ENCODE measurements at places on chromosomes 7 and 10. TPM values are rescaled to one million over a fixed set of nuclear protein-coding genes. Genes with fewer than 3 reads are reported as not detected.

Gene TMEM196
- not detected for total RNA-seq

Gene LIPK
- not detected for total RNA-seq

Gene SPDYE6
- total RNA-seq = not detected

Gene NPFFR1
- not detected for total RNA-seq

Gene EVX1
- not detected for total RNA-seq

Gene GBX1
- total RNA-seq = not detected

Gene NPC1L1
- total RNA-seq = not detected

Gene LIPJ
- total RNA-seq = not detected

Gene PILRA
- 1.8 TPM for total RNA-seq

Gene ELOVL3
- total RNA-seq = not detected

Gene PILRB
- 56.2 TPM for total RNA-seq

DNA sequence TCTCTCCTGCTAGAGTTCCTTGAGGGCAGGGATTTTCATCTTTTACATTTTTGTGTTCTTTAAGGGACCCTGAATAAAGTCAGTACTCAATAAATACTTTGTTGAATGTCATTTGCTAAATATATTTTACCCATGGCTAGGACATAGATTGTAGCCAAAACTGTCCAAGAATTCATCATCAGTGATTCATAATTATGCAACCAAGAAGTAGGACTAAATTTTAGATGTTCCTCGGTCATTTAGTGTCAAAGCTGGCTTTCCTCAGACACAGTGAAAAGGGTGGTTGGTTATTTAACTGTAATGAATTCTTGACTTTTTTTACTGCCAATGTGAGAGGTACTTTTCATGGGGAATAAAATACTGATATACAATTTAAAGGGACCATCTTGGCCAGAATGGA is 3.3 kb downstream of the NUDT13 start:
- no peaks in the 10 kb centered on the region for H3K27me3 ChIP-seq
- H3K36me3 ChIP-seq = peaks cover 23% of the 10 kb centered on the region
- H3K27ac ChIP-seq = no peak overlapping the region
- no peak for DNase-seq
- H3K4me1 ChIP-seq = peaks cover 19% of the 10 kb centered on the region

DNA sequence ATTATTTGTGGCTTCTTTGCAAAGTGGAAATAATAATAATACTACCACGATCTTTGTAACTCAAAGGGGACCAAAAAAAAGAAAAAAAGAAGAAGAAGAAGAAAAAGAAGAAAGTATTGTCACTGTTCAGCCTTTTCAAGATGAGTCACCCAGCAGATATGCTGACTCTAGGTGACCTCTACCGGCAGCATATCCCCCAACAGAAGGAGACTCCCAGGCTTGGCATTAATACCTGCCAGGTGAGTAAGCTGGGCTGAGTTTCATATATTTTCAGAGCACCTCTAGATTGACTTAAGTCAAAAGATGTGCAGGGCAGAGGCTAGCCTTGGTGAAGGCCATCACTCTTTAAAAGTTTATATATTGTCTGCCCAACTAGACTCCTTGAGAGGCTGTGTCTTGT is 30.4 kb upstream of the GPR26 start:
- H3K36me3 ChIP-seq = no peaks in the 10 kb centered on the region
- peaks cover 5% of the 10 kb centered on the region for H3K27me3 ChIP-seq
- no peaks in the 10 kb centered on the region for H3K4me1 ChIP-seq
- DNase-seq = no peak
- no peak overlapping the region for H3K27ac ChIP-seq

DNA sequence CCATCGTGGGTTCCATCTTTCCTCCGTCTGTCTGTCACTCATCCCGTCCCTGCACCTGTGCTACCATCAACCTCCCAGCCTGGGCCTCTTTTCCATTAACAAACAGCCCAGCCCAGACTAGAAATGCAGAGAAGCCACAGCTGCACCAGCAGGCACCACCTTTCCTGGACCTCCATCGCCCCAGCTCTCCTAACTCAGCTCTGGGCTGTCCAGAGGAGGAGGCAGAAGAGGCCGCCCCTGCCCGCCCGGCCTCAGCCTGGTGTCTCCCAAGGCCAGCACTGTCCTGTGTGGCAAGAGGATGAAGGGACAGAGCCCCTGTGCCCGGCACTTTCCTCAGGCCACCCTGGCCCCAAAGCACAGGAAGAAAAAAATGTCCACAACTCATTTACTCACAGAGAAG is 225.6 kb downstream of the PTPRN2 start:
- no peak overlapping the region for H3K4me3 ChIP-seq
- no peaks in the 10 kb centered on the region for H3K4me1 ChIP-seq

GRCh38 chr7:26865094-26865388 is 651 bp upstream of the SKAP2 start:
- peak overlapping the region; percentile 87 for H3K4me3 ChIP-seq
- peaks cover 24% of the 10 kb centered on the region for H3K4me1 ChIP-seq
- no peak for DNase-seq
- H3K36me3 ChIP-seq = peaks cover 4% of the 10 kb centered on the region
- H3K27me3 ChIP-seq = peaks cover 59% of the 10 kb centered on the region

DNA sequence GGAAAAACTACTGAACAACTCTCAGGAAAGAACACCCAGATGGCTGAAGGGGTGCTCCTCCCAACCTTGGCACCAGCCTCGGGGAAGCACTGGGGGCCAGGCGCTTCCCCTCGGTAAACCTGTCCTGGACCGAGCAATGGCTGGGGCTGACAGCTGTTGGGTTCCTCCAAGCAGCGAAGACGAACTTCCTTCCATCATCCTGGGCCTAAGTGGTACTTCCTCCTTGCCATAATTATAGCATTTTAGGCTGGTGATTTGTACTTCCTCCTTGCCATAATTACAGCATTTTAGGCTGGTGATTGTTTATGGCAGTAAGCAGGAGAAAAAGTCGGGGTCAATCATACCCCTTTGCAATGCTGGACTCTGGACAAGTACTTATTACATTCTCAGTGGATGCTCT is 69.3 kb downstream of the MYOF start:
- DNase-seq = no peak
- peak overlapping the region; percentile 98 for H3K27ac ChIP-seq
- no peaks in the 10 kb centered on the region for H3K27me3 ChIP-seq
- peaks cover 56% of the 10 kb centered on the region for H3K4me1 ChIP-seq

DNA sequence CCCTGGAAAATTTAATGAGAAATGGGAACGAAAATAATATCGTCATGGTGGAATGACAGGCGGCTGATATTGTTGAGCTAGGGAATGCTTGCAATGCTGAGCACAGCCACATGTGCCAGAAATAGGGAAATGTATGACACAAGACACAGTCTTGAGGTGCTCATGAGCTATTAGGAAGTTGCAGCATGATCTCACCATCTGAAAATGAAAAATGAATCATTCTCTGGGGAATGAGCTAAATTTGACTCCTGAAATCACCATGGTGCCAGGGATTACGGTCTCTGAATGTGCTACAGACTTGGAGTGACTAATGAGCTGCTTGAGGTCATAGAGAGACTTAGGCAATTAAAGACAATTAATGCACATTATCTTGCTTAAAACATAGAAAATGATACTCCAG is 845.0 kb downstream of the CNTNAP2 start:
- no peak for DNase-seq
- H3K4me3 ChIP-seq = no peak overlapping the region
- H3K4me1 ChIP-seq = no peaks in the 10 kb centered on the region
- no peak overlapping the region for H3K27ac ChIP-seq
- H3K27me3 ChIP-seq = no peaks in the 10 kb centered on the region
- H3K36me3 ChIP-seq = no peaks in the 10 kb centered on the region

DNA sequence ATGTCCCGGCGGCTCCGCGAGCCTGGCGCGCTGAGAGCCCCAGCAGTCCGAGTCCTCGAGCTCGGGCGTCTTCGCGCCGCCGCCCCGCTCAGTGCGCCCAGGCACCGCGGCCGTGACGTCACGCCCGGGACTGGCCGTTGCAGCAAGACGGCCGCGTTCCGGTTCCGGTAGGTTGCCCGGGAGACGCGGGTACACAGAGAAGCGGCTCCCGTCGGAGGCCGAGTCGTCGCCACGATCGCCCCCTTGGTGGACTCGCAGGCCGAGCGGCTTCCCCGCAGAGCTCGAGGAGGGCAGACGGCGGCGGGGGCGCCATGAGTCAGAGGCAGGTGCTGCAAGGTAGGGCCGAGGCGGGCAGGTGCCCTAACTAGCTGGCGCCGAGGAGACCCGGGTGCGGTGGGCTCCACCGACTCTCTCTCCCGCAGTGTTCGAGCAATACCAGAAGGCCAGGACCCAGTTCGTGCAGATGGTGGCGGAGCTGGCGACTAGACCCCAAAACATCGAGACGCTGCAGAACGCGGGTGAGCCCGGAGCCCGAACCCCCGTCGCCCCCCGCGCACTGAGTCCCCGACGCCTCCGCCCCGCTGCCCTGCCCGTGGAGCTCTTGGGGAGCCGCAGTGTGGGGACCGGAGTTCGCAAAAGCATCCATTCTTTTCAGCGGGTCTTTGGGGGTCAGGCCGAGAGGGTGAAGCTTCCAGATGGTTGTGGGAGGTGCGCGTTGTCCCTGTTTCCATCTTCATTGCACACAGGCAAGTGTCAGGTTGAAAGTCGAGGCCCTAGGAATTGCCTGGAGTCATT is at the start of gene SPAG6:
TSS of gene SPAG6 (plus strand) at position 196 of the 795 bp plus-strand sequence. CDS start at position 312, 116 bp downstream.
- peaks cover 72% of the 10 kb centered on the region for H3K27me3 ChIP-seq
- H3K36me3 ChIP-seq = peaks cover 8% of the 10 kb centered on the region
- peak; percentile 52 for DNase-seq
- peaks cover 24% of the 10 kb centered on the region for H3K4me1 ChIP-seq
- H3K4me3 ChIP-seq = peak within 1 kb of the TSS; percentile 56
- H3K27ac ChIP-seq = peak within 1 kb of the TSS; percentile 73

DNA sequence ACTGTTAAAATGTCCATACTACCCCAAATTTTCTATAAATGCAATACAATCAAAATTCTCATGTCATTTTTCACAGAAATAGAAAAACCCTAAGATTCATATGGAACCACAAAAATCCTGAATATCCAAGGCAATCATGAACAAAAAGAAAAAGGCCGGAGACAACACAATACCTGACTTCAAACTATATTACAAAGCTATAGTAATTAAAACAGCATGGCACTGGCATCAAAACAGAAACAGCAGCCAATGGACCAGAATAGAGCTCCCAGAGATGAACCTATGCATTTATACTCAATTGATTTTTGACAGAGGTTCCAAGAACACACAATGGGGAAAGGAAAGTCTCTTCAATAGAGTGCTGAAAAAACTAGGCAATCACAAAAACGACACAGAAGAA is 128.8 kb downstream of the SDHAF3 start:
- no peaks in the 10 kb centered on the region for H3K36me3 ChIP-seq
- no peak overlapping the region for H3K4me3 ChIP-seq
- H3K4me1 ChIP-seq = no peaks in the 10 kb centered on the region
- no peak overlapping the region for H3K27ac ChIP-seq
- DNase-seq = no peak
- H3K27me3 ChIP-seq = no peaks in the 10 kb centered on the region

- H3K27ac ChIP-seq = no peak overlapping the region
- H3K36me3 ChIP-seq = no peaks in the 10 kb centered on the region
- no peaks in the 10 kb centered on the region for H3K4me1 ChIP-seq
- H3K27me3 ChIP-seq = peaks cover 5% of the 10 kb centered on the region
- DNase-seq = no peak
Measured at GRCh38 chr10:35262436-35262835, 73.9 kb upstream of the CCNY start.

DNA sequence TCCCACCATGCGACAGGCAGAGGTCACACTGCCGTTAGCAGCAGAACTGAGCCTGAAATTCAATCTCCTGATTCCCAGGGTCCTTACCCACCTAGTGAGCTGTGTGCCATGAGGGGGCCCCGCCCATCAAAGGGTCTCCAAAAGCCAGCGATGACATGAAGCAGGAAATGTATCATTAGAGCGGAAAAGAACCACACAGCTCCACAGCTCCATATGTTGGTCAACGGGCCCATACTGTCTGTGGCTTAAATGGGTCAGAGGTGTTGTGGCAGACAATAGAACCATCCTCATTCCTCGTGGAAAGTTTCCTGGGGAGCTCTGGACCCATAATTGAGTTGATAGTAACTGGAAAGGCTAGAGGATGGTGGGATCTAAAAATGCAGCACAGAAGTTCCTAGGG is 68.1 kb upstream of the PODXL start:
- no peaks in the 10 kb centered on the region for H3K36me3 ChIP-seq
- no peak overlapping the region for H3K27ac ChIP-seq
- no peak overlapping the region for H3K4me3 ChIP-seq
- no peak for DNase-seq

- no peaks in the 10 kb centered on the region for H3K36me3 ChIP-seq
- H3K27me3 ChIP-seq = peaks cover 32% of the 10 kb centered on the region
- H3K27ac ChIP-seq = no peak overlapping the region
- no peak for DNase-seq
Measured at GRCh38 chr10:48652344-48652743, 32.3 kb upstream of the WDFY4 start.

GRCh38 chr7:49513911-49514310 is 259.5 kb upstream of the VWC2 start:
- H3K27ac ChIP-seq = no peak overlapping the region
- no peak for DNase-seq
- no peak overlapping the region for H3K4me3 ChIP-seq
- no peaks in the 10 kb centered on the region for H3K36me3 ChIP-seq
